CD8-positive, alpha-beta memory T cell (primary cell): ENCODE measurements at places on chromosomes 3 and 15. TPM values are rescaled to one million over a fixed set of nuclear protein-coding genes. Genes with fewer than 3 reads are reported as not detected.

DNA sequence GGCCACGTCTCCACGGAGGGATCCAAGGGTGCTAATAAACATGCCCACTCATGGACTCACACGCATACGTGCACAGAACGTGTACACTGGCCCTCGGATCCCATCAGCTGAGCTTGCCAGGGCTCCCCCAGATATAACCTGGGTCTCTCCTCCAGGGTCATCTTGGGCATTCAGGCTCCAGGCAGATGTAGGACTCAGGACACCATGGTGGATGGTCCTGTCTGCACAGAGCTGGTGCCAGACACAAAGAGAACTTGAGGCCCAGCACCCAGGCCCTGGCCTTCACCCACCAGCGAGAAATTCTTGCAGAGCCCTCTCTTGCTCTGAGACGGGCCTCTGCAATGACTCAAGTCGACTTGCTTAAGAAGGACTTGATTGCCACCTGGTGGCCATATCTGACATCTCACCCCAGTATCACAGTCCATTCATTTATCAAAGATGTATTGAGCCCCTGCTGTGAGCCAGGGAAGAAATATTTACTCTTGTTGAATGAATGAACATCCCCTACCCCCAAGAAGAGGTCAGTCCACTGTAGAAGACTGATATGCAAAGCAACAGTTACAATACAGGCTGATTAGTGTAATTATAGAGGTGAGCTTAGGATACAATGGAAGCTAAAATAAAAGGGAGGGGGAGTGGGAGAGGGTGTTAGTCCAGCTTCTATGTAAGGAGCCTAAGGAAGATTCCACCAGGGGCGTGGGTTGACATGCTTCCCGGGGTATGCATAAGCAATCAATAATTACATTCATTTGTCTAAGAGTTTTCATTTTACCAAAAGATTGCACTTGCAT lies 34.2 kb upstream of the VPS8 start:
- no peaks in the 10 kb centered on the region for H3K4me1 ChIP-seq
- H3K27me3 ChIP-seq, result peaks cover 8% of the 10 kb centered on the region
- no peaks in the 10 kb centered on the region for H3K36me3 ChIP-seq
- no peak overlapping the region for H3K27ac ChIP-seq
- H3K4me3 ChIP-seq, result no peak overlapping the region
- DNase-seq, result peak; percentile 85

DNA sequence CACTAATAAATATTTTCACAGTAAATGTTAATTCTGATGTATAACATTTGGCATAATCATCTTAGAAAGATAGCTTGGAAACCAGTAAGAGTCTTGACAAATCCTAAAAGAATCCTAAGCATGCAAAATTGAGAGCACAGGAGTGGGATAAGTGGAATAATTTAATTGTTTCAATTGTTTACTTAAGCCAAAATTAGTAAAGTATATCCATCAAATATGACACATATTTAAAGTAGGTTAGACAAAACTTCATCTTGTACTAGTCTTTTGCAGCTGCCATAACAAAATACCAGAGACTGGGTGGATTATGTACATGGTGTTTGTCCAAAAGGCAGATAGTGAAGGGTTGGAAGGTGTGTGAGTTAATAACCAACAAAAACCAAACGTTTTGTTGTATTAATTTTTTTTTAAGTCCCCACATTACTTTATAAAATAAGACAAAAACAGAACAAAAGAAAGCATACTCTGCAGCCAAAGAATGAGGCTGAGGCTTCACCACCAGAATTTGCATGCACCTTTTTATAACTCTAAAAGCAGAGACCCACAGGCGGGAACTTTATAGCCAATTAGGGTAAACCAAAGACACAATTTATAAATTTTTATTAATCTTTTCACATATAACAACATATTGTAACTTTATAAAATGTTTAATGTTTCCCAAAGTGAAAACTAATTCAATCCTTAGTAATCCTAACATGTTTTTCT lies 41.9 kb upstream of the CD200R1L start:
- H3K4me3 ChIP-seq, result no peak overlapping the region
- no peaks in the 10 kb centered on the region for H3K4me1 ChIP-seq
- H3K27ac ChIP-seq, result no peak overlapping the region
- no peaks in the 10 kb centered on the region for H3K36me3 ChIP-seq

- DNase-seq, result no peak
- no peaks in the 10 kb centered on the region for H3K4me1 ChIP-seq
- H3K4me3 ChIP-seq, result no peak overlapping the region
- peaks cover 19% of the 10 kb centered on the region for H3K36me3 ChIP-seq
- H3K27me3 ChIP-seq, result no peaks in the 10 kb centered on the region
- H3K27ac ChIP-seq, result no peak overlapping the region
These were observed 64.5 kb downstream of the NPTN start for GRCh38 chr15:73568564-73569280.

DNA sequence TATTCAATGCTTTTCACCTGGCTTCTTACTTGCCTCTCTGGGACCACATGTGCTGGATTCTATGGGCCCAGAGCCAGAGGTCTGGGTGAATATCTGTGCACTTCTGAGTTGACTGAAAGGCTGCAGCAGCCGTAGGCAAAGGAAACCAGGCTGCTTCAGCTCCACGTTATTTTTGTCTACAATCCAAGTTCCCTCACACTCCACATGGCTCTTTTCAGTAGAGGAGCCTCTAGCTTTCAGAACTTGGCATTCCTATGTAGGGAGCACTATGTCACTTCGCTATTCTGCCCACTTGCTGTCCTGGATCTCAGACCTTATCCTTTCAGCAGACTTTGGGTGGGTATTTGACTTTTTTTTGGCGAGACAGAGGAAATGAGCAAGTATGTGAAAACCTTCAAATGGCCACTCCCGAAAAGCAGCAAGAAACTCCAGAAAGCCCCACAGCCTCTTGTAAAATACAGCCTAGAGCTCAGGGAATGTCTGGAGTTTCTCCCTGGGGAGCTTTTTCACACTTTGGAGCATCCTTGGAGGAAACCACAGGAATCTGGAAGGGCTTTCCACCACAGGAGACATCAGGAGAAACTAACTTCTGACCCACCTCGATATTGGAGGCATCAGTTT lies 80.9 kb downstream of the DUT start:
- no peak overlapping the region for H3K27ac ChIP-seq
- H3K27me3 ChIP-seq, result no peaks in the 10 kb centered on the region
- H3K36me3 ChIP-seq, result no peaks in the 10 kb centered on the region
- no peaks in the 10 kb centered on the region for H3K4me1 ChIP-seq

DNA sequence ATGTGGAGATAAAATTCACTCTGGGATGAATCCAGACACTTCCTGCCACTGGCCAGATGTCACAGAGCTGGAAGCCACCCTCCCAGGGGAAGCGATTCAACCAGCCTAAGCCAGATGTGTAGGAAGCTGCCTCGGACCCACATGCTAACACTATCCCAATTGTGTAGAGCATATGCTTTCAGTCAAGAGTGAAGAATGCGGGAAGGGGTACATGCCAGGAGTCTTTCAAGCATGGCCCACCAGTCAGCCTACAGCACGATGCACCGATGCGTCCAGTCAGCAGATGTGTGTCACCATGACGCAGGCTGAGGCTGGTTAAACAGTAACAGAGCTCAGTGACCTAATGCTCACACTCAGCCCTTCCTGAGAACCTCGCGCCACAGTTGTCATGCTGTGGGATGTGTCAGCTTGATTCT lies 38.8 kb upstream of the BNC1 start:
- H3K4me3 ChIP-seq, result no peak overlapping the region
- no peak overlapping the region for H3K27ac ChIP-seq
- no peak for DNase-seq
- no peaks in the 10 kb centered on the region for H3K27me3 ChIP-seq
- no peaks in the 10 kb centered on the region for H3K36me3 ChIP-seq

DNA sequence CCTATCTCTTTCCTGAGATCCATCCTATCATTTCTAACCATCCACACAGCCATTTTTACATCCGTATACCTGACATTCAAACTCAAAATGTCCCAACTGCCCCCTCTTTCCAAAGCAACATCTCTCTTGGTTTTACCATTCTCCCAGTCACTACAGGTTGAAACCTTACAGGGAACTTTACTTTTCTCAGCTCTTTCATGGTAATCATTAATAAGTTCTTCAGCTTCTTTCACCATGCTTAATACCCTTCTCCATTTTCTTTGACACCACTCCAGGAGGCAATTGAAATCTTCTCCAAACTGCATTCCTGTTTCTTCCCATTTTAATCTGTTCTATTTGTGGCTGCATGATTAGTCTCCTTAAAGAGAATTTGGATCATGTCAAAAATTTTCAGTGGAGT lies 352.5 kb downstream of the GAP43 start:
- DNase-seq, result no peak
- no peaks in the 10 kb centered on the region for H3K36me3 ChIP-seq
- no peak overlapping the region for H3K4me3 ChIP-seq
- no peak overlapping the region for H3K27ac ChIP-seq
- no peaks in the 10 kb centered on the region for H3K4me1 ChIP-seq
- H3K27me3 ChIP-seq, result no peaks in the 10 kb centered on the region

- DNase-seq, result no peak
- no peaks in the 10 kb centered on the region for H3K4me1 ChIP-seq
- no peaks in the 10 kb centered on the region for H3K27me3 ChIP-seq
- no peaks in the 10 kb centered on the region for H3K36me3 ChIP-seq
- H3K4me3 ChIP-seq, result no peak overlapping the region
These were observed 342.8 kb downstream of the TUSC7 start for GRCh38 chr3:117052395-117052794.

DNA sequence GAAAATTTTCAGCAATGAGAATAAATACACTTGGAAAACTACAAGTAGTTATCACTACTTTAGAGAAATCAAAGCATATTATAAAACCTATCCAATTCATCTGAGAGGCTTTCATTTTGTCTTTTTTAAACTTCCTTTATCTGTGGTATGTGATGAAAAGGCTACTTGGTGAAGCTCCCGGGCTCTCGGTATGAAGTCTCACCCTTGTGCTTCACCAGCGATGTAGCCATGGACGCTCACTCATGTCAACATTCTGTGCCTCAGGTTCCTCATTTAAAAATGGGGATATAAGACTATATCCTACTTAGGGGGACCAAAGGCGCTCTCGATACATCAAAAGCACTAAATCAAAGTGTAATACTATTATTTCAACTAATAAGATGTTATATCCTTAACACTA lies 14.9 kb downstream of the SATB1 start:
- H3K4me1 ChIP-seq, result peaks cover 82% of the 10 kb centered on the region
- H3K4me3 ChIP-seq, result peak overlapping the region; percentile 9
- peak; percentile 49 for DNase-seq
- H3K27ac ChIP-seq, result no peak overlapping the region
- peaks cover 3% of the 10 kb centered on the region for H3K36me3 ChIP-seq
- no peaks in the 10 kb centered on the region for H3K27me3 ChIP-seq

The CCDC54 gene
- not detected for total RNA-seq

The SCAANT1 gene
- not detected for total RNA-seq

The SV2B gene
- total RNA-seq, result 0.02 TPM

The UMPS gene
- 65.2 TPM for total RNA-seq

The SYNPR gene
- total RNA-seq, result not detected

The KIF7 gene
- 2.4 TPM for total RNA-seq

The NCKIPSD gene
- 30.2 TPM for total RNA-seq
